G401 (cell line): ENCODE measurements at places on chromosomes 6 and 20. TPM values are rescaled to one million over a fixed set of nuclear protein-coding genes. Genes with fewer than 3 reads are reported as not detected.
A peak's percentile ranks its signal among the peaks of the same experiment; 100 is the strongest.

The ZSCAN23 gene
- total RNA-seq = 0.25 and 0.81 TPM in 2 replicates

The XKR7 gene
- total RNA-seq = 5.7 and 6.8 TPM in 2 replicates

- DNase-seq = peak; percentile 34
Observed at GRCh38 chr6:81890846-81891245, 138.4 kb upstream of the TENT5A start.

GRCh38 chr6:89297695-89298351 lies 17.3 kb downstream of the GABRR2 start:
- no peak for DNase-seq

The GNMT gene
- 0.75 TPM in 1 of 2 replicates, not detected in the other for total RNA-seq

The MMP24 gene
- 113 and 118 TPM in 2 replicates for total RNA-seq

- DNase-seq = peak; percentile 45
Observed at GRCh38 chr20:32518593-32519380, 66.3 kb downstream of the NOL4L start.

DNA sequence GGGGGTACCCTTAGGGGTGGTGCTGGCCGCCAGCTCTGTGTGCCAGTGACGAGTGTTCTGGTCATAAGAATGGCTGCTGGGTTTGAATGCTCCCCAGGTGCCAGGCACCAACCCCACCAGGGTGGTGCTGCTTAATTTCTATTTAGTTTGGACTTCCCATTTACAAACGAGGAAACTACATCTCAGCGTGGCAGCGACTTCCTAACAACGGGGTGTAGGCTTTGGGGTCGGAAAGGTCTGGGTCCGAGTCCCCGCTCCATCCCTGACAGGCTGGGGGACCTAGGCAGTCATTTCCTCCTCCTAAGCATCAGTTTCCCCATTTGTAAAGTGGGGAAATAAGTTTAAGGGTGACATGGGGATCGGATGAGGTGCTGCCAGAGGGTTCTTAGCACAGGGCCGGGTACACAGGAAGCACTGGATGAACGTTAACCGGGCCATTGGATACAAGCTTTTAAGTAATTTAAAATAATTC lies 30.3 kb downstream of the CEBPB start:
- DNase-seq = no peak

- no peak for DNase-seq
Observed at GRCh38 chr6:158030380-158031300, 49.0 kb downstream of the SYNJ2 start.

- DNase-seq = no peak
Observed at GRCh38 chr6:47165918-47166317, 123.8 kb upstream of the ADGRF1 start.

- DNase-seq = no peak
Observed at GRCh38 chr6:150299873-150300485, 68.8 kb upstream of the IYD start.
